GM23248 (cell line): ENCODE measurements at places on chromosomes 16 and 17. TPM values are rescaled to one million over a fixed set of nuclear protein-coding genes. Genes with fewer than 3 reads are reported as not detected.

- H3K36me3 ChIP-seq, result no peaks in the 10 kb centered on the region
- H3K4me3 ChIP-seq, result no peak overlapping the region
- no peaks in the 10 kb centered on the region for H3K27me3 ChIP-seq
- DNase-seq, result no peak
Observed at GRCh38 chr16:2286550-2286949, 18.6 kb upstream of the RNPS1 start.

Gene SPNS3
- total RNA-seq, result not detected in 2 replicates

GRCh38 chr16:15754821-15755534 is 101.8 kb downstream of the MYH11 start:
- H3K4me1 ChIP-seq, result no peaks in the 10 kb centered on the region
- no peaks in the 10 kb centered on the region for H3K36me3 ChIP-seq
- no peak overlapping the region for H3K4me3 ChIP-seq
- no peak for DNase-seq

- no peak overlapping the region for H3K27ac ChIP-seq
- no peak for DNase-seq
- peaks cover under 1% of the 10 kb centered on the region; the same call in 1 of the 2 replicates for H3K27me3 ChIP-seq
- no peak overlapping the region for H3K4me3 ChIP-seq
- no peaks in the 10 kb centered on the region for H3K36me3 ChIP-seq
Observed at GRCh38 chr16:1159973-1160772, 7.3 kb downstream of the CACNA1H start.

Gene KLHL10
- total RNA-seq, result 2.3 TPM in 1 of 2 replicates, not detected in the other

Gene IGFBP4
- total RNA-seq, result 361 and 408 TPM in 2 replicates

DNA sequence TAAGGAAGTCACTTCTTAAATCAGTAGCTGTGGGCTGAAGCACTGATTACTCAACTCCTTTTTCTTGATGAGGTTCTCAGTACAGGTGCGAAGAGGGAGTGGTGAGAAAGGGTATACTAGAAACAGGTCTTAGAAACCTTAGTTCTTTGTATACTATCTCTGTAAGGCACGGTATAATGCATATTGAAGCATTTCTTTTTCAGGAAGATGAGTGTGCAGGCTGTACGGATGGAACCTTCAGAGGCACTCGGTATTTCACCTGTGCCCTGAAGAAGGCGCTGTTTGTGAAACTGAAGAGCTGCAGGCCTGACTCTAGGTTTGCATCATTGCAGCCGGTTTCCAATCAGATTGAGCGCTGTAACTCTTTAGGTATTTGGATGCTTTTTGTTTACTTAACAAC is 39.2 kb downstream of the CYLD start:
- H3K4me3 ChIP-seq, result no peak overlapping the region
- H3K4me1 ChIP-seq, result no peaks in the 10 kb centered on the region
- peak; percentile 22 for DNase-seq
- H3K36me3 ChIP-seq, result peaks cover 43% of the 10 kb centered on the region
- H3K27me3 ChIP-seq, result no peaks in the 10 kb centered on the region

DNA sequence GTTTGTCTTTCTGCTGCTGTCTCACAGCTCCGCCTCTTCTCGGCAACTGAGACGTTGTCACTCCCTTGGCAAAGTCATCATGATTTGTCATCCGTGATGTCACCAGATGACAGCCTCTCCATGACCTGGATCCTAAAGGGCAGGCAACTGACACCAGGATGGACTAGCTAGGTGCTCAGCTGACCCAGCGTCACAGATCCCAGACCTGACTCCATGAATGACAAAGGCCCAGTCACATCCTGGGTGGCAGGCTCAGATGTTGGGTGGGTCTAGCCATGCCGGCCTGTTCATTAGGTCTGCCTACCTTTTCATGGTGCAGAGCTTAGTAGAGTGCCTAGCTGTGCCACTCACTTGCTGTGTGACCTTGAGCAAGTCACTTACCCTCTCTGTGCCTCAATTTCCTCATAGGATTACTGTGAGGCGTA is 3.8 kb upstream of the TMEM238L start:
- no peaks in the 10 kb centered on the region; the same call in 1 of the 2 replicates for H3K27me3 ChIP-seq
- H3K36me3 ChIP-seq, result no peaks in the 10 kb centered on the region
- H3K4me3 ChIP-seq, result no peak overlapping the region
- peak; percentile 5 for DNase-seq
- H3K27ac ChIP-seq, result no peak overlapping the region

DNA sequence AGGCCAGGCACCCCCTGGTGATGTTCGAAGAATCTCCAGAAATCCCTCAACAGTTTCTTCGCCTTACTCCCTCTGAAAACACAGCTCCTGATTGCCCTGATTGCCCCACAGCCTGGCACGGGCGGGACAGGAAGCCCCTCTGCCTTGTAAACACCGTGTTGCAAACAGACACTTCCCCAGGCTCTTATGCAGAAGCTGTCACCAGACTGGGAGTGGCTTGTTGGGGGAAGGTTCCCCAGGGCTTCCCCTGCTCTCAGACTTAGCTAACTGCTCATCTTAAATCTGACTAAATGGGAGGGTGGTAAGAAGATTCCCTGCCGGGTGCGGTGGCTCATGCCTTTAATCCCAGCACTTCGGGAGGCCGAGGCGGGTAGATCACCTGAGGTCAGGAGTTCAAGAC is 11.2 kb downstream of the PIK3R5 start:
- no peak overlapping the region for H3K4me3 ChIP-seq
- H3K36me3 ChIP-seq, result no peaks in the 10 kb centered on the region
- H3K27me3 ChIP-seq, result peaks cover 16% of the 10 kb centered on the region
- no peak overlapping the region for H3K27ac ChIP-seq

Gene USP43
- 0.25 TPM in 1 of 2 replicates, not detected in the other for total RNA-seq

Gene HSF4
- total RNA-seq, result 6.4 and 10.8 TPM in 2 replicates
